ENCODE measurements at places on chromosomes 12 and 14.

GRCh38 chr12:116498471-116498870 lies 60.7 kb upstream of the MAP1LC3B2 start:
- no peak for DNase-seq

DNA sequence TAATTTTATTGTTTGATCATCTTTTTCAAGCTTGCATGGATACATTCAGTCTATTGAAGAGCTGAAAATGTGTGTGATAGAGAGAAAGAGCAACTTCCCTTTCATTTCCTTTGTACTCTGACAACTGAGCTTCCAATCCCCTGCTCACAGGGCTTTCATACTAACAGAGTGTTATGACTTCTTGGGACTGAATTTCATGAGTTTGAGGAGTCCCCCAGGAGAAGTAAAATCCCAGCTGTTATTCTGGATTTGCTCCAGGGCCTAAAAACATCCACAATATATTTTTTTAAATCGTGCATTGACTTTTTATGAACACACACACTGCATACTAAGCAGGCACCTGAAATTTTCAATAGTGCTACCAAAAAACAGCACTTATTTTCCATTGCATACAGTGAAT lies 195.8 kb upstream of the CAND1 start:
- no peak for DNase-seq

DNA sequence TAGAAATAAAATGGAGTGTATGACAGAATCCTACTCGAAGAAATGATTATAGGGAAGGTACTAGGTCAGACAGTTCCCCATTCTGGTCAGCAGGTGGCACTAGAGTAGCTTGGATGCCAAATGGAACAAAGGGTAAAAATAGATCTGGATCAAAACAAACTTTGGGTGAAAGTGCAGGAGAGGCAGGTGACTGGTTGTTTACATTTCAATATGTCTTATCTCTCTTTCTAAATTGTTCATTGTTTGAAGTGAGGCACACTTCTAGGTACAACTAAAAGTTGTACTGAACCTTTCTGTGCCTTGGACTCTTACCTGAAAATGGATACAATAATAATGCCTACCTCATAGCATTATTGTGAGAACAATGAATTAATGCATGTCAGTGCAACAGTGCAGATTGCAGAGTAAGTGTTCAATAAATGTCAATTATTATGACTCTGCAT lies 62.0 kb upstream of the OSBPL8 start:
- peak; percentile 45 for DNase-seq

- no peak for DNase-seq
These were observed 213.3 kb upstream of the CLEC14A start for GRCh38 chr14:38469156-38469555.

- DNase-seq: no peak
These were observed 6.0 kb downstream of the PRMT8 start for GRCh38 chr12:3496957-3497356.

DNA sequence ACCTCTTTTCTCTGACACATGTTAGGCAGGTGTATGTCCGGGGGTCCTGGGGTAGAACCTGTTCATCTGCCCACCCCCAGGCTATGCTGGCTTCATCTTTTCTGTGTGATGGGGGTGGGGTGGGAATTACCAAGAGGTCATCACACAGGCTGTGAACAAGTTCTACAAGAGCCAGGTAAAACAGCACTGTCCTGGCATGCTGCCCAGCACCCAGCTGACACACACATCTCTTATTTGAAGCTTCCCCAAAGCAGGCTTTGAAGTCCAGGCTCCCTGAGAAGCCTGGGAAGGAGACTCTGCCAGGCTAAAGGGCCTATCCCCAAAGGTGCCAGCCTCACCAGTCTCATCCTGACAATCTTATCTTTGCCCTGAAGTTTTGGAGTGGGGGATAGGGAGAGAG lies 141.1 kb downstream of the ALG10 start:
- DNase-seq: no peak

All from NCI-H510A (cell line).